ENCODE measurements at places on chromosomes 11 and 22.
A peak's percentile ranks its signal among the peaks of the same experiment; 100 is the strongest.

- DNase-seq = no peak
Measured at GRCh38 chr11:59187035-59187434, 15.1 kb downstream of the DTX4 start.

DNA sequence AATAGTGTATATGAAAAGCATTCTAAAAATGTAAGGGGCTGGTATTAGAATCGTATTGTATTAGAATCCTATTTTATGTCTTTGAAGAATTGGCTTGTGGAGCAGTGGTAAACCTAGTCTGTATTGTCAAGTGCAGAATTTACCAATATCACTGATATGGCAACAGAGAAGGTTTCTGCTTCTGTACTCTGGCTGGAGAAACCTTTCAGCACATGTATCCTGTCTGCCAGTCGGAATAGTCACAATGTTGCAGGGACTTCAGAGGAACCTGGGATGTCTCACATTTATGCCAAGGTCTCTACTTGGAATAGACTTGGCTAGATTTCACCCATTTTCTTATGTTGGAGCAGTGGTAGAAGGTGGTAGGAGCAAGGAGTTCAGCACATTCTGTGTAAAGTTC is 4.4 kb downstream of the MTMR3 start:
- DNase-seq = no peak

DNA sequence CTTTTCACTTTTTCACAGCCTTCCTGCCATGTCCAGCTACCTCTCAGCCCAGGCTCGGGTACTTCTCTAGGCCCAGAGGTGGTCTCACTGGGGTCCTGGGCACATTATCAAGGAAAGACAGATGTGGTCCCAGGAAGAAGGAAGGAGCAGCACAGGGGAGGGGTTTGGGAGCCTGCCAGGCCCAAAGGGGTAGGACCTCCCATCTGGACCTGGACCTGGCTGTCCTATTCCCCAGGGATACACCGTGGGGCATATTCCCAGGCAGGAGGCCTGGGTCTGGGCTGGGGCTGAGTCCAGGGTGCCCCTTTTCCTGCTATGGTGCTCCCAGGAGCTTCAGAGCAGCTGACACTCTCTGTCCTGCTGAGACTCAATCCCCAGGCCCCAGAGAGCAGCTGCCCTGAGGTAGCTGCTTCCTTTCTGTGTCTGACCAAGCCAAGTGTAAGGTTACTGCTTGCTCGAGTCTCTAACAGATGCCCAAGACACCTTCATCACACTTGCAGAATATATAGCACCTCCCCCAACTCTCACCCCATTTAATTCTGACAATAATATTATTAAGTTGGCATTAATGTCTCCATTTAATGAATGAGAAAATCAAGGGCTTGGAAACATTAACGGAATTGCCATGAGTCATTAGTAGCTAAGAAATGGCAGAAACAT is 232.0 kb downstream of the BUD13 start:
- no peak for DNase-seq

DNA sequence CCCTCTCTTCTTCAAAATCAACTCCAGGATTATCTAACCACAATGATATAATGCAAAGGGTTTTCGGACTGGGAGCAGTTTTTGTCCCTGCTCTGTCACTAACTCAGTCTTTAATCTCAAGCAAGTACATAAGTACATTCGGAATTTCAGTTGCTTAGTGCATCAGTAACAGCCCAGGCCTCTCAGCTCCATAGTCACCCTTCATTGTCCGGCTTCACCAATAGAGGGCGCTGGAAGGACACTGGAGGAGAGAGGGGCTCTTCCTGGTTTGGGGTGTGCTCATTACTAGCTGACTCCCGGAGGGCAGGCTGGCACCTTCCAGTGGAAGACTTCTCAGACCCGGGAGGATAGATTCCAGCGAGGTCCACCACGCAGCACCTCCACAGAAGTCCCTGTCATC is 90.4 kb upstream of the PDGFD start:
- no peak for DNase-seq

DNA sequence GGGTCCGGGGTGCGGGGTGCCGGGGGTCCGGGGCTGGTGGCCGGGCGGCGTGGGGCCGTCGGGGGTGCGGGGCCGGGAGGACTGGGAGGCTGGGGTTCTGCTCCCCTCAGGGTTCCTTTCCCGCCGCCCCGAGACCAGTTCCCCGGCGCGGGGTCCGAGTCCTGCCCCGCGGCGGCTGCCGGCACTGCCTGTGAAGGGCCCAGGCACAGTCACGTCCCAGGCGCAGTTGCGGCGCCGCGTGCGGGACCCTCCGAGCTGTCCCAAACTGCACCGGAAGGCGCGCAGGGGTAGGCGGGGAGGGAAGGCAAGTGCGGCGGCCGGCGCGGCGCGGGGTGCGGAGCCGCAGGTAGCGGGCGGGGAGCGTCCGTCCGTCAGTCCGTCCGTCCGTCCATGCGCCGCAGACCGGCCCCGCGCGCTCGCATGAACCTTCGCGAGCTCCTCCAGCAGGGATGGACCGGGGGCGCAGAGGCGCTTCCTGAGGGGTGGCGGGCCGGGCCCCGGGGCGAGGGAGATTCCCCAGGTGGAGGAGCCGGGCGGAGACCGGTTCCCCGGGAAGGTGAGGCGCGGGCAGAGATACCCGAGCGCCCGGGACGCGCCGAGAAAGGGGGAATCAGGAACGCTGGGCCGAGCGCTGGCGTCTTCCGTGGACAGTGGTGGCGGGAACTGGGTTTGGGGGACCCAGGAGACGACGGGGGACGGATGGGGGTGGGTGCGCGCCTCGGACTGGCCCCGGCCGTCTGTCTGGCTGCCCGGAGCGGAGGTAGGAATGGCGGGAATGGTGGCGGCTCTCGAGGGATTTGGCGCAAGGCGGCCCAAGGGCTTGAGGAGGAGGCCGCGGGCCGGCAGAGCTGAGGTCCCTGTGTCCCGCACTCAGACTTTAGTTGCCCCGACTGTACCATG is 3.1 kb upstream of the ADORA2A start:
- no peak for DNase-seq

- no peak for DNase-seq
Measured at GRCh38 chr11:44886790-44887140, 63.9 kb downstream of the TP53I11 start.

- DNase-seq = no peak
Measured at GRCh38 chr22:19706661-19707151, 7.6 kb upstream of the SEPTIN5 start.

- DNase-seq = peak; percentile 66
Measured at GRCh38 chr22:45645526-45646414, 25.9 kb upstream of the ATXN10 start.

GRCh38 chr11:76861490-76861953 is 804 bp downstream of the ACER3 start:
- peak; percentile 9 for DNase-seq

- DNase-seq = no peak
Measured at GRCh38 chr11:44945666-44946065, 5.0 kb downstream of the TP53I11 start.

GRCh38 chr11:57888386-57888785 is 126.8 kb downstream of the CTNND1 start:
- DNase-seq = no peak

DNA sequence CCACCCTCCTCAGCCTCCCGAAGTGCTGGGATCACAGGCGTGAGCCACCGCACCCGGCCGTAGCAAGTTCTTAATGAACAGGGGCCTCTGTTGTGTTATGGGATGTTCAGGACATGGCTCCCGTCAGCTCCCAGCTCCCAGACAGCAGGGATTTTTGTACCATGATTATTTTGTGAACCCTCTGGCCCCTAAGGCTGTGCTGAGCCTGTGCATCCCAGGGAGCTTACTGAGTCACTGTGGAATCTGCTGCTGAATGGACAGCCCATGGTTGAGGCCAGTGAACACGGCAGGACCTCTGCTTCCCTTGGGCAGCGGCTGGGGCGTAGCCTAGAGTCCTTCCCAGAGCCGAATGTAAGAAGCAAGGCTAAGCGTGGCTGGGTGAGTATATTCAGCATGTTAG is 245.2 kb downstream of the NTM start:
- no peak for DNase-seq

GRCh38 chr22:27808451-27809225 is 7.1 kb upstream of the MN1 start:
- DNase-seq = no peak

GRCh38 chr11:84558085-84558905 is 1068.8 kb downstream of the DLG2 start:
- DNase-seq = no peak

DNA sequence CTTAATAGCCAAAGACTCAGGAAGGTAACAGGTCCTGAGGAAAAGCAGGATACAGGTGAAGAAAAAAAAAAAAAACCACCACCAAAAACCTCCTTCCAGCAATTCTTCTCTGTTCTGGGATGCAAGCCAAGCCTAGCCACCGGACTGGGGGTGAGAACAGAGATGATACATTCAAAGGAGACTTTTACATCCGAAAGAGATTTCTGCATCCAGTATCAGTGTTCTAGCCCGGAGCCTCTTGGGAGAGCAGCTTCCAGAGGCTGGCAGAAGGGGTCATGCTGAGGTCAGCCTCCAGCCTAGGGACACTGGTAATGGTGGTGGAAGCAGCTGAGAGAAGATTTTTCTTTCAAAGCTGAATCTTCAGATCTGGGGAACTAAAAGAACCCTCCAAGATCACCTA is 76.2 kb downstream of the KCNC1 start:
- DNase-seq = no peak

GRCh38 chr11:121521145-121522042 is 68.6 kb upstream of the SORL1-AS1 start:
- DNase-seq = no peak

GRCh38 chr22:27397954-27398342 is 403.6 kb downstream of the MN1 start:
- no peak for DNase-seq

DNA sequence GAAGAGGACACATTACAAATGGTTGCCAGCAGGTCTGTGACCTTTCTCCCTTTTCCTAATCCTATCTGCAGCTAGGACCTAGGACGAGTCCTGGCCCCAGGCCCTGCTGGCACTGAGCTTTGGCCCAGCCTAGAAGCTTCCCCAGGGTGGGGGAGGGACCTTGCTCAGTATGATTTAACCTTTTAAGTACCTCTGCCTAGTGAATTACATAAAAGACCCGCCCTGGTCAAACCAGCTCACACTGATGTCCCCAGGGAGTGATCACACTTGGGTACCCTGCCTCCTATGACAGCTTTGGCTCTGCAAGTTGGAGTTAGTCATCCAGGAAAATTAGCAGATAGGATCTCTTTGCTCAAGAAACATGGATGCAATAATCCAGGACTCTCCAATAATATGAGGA is 21.9 kb downstream of the ASCC2 start:
- DNase-seq = no peak

DNA sequence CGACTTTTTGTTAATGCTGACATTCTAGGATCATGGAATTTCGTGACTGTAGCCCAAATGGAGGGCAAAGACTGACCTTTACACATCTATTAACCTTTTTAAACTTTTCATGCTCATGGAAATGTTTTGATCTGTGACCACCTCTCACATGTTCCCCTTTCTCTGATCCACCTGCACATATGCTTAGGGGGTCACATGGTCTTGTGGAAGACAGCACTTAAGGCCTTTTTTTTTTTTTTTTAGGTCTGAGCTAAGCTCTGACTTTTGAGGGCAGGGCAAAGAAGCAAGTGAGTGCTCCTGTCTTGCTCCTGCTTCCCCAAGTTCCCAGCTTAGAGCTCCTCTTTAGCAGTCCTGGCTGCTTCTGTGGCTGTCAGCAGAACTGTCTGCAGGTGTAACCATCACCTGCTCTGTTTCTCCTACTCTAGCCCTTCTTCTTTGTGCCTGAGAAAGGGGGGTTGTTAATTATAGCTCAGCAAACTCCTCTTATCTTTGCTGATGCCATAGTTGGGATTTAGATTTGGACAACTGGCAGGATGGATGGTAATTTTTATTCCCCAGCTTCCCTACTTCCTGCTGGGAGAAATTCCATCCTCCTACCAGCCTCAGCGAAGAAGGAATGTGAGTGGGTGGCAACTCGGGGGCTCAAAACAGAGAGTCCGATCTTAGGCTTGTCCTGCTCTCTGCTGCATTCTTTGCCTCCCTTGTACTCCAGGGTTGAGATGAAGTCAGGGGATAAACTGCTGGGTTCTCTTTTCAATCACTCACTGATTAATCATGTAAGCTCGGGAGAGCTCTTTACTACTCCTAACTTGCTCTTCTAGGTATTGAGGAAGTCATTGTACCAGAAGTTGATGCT is 64.4 kb downstream of the GRAMD1B start:
- DNase-seq = no peak

GRCh38 chr11:77140231-77140851 is 12.3 kb downstream of the MYO7A start:
- no peak for DNase-seq

- no peak for DNase-seq
Measured at GRCh38 chr11:30488304-30488998, 97.7 kb downstream of the MPPED2 start.

DNA sequence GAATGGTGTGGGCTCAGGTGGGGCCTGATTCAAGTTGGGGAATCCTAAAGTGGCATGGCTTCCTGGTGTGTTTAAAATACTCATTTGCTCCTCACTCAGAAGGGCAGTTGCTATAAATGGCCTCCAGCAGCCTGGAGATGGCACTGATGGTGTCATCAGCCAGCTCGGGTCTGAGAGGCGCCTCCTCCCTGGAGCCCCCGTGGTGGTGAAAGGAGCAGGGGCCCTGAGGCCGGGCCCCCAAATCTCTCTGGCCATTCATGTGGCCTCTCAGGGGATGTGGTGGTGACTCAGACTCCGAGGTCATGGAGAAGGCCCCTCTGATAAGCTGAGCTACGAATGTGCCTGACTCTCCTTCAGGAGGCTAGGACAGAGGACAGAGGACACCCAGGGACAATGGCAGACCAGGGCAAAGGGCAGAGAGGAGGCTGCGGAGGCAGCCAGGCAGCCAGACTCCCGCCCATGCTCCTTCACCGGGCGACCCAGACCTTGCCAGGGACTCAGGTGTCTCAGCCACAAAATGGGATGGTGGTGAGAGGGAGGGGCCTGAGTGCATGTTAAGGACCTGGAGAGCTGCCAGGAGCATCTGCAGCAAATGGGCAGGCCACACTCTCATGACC is 129.2 kb downstream of the CTTN start:
- no peak for DNase-seq

- DNase-seq = no peak
Measured at GRCh38 chr11:2807025-2807681, 78.4 kb downstream of the CDKN1C start.

GRCh38 chr22:36729321-36729720 is 25.8 kb upstream of the CACNG2 start:
- DNase-seq = no peak

- DNase-seq = no peak
Measured at GRCh38 chr11:69541001-69541285, 59.5 kb downstream of the LINC01488 start.

GRCh38 chr22:39524753-39525657 is 4.6 kb downstream of the ATF4 start:
- DNase-seq = no peak

- DNase-seq = peak; percentile 86
Measured at GRCh38 chr22:41925783-41926460, 684 bp downstream of the TNFRSF13C start.

- DNase-seq = no peak
Measured at GRCh38 chr11:75759832-75760231, 8.7 kb upstream of the DGAT2 start.

- no peak for DNase-seq
Measured at GRCh38 chr11:32118025-32118974, 27.4 kb downstream of the RCN1 start.

DNA sequence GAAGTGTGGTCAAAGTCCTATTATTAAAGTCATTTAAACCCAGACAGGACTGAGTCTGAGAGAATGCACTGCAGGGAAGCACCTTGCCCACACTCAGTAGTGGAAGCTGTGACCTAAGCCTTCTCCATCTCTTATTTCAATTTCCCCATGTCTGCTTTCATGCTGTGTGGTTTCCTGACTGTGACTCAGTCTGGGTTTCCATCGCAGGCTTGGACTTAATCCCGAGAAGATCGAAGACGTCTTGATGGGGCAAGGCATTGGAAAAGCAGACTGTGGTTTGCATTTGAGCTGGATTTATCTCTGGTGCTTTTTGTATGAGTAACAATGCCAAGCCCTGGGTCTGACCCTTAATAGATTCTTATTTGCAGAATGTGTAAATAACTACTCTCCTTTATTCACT is 238.9 kb downstream of the NTM start:
- no peak for DNase-seq
